ENCODE measurements at places on chromosomes 4 and X.

- no peak for DNase-seq
Observed at GRCh38 chr4:26459756-26460530, 30.3 kb downstream of the CCKAR start.

- DNase-seq, result no peak
Observed at GRCh38 chr4:21879187-21879586, 69.4 kb downstream of the KCNIP4 start.

- peak; percentile 3 for DNase-seq
Observed at GRCh38 chr4:127622921-127623796, 9.6 kb upstream of the INTU start.

GRCh38 chr4:70728091-70728490 is 6.3 kb downstream of the RUFY3 start:
- DNase-seq, result no peak

DNA sequence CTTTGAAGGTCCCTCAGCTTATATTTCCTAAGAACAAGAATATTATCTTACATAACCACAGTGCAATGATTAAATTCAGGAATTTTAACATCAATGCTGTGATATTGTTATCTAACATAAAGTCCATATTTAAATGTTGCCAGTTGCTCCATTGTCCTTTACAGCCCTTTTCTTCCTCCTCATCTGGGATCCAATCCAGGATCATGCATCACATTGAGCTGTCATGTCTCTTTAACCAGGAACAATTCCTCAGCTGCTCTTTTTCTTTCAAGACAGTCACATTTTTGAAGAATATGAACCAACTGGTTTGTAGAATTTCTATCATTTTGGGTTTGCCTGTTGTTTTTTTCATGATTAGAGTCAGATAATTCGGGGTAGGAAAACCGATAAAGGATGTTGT is 12.0 kb downstream of the TMSB4X start:
- no peak for DNase-seq

GRCh38 chr4:128287141-128287870 is at the start of gene PGRMC2:
TSS of gene PGRMC2 (minus strand) at chr4:128287813. CDS start at chr4:128287790, 23 bp downstream.
- no peak for DNase-seq
